ENCODE measurements at places on chromosomes 11 and 22.
A peak's percentile ranks its signal among the peaks of the same experiment; 100 is the strongest.

GRCh38 chr11:128548649-128549255 lies 38.6 kb downstream of the ETS1 start:
- DNase-seq = peak; percentile 25

- DNase-seq = no peak
These were observed 185.4 kb upstream of the GUCY1A2 start for GRCh38 chr11:107203656-107204055.

DNA sequence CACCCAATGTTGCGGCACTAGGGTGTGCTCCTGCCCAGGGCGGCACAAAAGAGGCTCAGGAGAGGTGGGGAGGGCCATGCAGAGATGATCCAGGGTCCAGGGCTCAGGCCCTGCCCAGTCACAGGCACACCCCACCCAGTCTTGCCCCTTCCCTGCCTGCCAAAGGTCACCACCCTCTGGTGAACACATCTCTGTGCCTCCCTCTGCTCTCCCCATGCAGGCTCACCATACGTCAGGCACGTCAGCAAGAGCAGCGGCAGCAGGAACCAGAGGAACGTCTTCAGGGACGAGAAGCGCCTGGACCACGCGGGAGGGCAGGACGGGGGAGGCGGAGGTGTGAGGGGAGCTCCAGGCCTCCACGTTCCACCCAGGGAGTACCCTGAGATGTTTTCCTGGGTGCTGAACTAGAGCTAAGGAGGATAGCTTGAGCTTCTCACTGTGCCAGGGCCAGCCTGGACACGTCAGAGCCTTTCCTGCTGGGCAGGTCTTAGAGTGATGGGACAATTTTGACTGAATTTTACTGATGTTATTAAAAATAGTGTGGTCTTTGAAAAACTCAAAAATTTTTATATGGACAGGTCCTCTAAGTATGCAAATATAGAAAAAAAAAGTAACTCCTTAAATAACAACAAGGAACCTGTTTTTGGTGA lies 7.2 kb downstream of the SUN2 start:
- DNase-seq = no peak

GRCh38 chr22:40718250-40719204 lies 39.2 kb downstream of the MCHR1 start:
- no peak for DNase-seq

GRCh38 chr22:23696326-23696851 lies 5.6 kb downstream of the RGL4 start:
- DNase-seq = peak; percentile 67

DNA sequence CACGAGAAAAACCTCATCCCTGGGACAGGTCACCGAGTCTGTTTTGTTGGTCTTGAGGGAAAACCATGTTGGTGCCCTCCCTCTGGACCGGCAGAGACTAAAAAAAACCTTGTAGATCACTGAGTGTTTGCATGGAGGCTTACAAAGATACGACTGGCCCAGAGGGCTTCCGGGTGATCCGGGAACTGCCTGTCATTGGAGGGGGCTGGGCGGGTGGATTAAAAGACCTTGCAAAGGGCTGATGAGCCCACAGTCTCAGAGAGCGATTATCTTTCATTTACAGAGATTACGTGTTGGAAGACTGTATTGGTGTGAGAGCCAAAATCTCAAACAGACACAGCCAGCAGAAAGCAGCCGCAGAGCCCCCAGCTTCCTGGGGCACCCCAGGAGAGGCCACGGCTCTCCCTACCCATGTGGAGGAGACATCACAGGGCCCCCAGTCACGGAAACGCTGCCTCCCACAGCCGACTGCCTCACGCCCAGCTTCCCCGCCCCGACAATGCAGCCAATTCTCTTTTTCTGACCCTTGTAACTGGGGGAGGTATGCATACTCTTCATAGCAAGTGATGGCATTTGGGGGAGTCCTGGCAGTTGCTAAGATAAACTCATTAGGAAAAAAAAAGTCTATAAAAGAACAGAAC lies 426.4 kb downstream of the CTTN start:
- DNase-seq = no peak

DNA sequence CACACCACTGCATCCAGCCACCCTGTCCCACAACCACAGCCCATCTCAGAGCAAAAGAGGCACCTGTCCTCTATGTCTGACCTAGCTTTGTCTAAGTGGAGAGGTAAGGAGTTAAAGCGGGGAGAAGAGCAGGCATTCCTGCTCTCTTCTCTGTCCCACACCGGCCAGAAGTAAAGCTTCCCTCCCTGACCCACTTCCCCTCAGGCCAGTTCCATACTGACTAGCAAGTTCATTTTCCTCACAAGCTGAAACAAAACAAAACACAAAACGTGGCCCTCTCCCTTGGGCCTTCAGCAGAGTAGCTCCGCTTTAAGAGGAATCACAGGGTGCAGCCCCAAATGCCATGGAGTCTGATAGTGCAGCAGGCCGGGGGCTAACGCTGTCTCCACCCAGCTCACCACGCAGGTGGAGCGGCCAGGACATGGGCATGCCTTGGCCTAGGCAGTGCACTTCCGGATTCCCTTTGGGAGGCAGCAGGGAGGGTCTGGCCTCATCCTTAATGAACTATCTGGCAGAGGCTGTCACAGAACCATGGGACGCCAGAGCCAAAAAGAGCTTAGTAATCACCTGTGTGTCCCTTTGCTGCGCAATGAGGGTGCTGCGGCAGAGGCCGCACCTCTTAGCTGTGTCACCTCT lies 34.0 kb downstream of the FLI1 start:
- no peak for DNase-seq

DNA sequence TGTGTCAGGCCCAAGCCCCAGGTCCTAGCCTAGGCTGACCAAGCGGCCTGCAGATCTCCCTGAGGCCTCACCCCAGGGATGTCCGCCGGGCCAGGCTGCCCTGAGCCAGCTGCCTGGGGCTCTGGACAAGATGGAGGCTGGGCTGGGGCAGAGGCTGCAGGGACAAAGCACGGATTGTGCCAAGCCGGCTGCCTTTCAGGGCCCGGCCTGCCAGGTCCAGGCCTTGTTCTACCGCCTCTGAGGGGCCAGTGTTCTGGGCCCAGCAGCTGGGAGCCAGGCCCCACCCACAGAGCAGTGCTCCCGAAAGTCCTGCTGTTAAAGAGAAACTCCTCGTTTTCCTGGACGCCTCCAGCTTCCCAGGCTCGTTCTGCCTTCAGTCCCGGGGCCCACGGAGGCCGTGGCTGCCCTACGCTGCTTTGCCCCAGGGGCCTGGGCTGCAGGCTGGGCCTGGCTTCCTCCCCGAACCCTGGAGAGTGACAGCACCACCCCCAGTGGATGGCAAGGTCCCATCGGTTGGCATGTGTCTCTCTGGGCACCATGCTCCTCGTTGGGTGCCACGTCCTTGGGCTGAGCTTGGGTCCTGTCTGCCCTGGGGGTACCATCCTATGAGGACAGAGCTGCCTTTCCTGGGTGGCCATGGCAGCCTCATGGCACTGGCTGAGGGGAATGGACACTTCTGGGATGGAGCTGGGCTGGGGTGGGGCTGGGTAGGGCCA lies 7.6 kb downstream of the BRSK2 start:
- DNase-seq = no peak

DNA sequence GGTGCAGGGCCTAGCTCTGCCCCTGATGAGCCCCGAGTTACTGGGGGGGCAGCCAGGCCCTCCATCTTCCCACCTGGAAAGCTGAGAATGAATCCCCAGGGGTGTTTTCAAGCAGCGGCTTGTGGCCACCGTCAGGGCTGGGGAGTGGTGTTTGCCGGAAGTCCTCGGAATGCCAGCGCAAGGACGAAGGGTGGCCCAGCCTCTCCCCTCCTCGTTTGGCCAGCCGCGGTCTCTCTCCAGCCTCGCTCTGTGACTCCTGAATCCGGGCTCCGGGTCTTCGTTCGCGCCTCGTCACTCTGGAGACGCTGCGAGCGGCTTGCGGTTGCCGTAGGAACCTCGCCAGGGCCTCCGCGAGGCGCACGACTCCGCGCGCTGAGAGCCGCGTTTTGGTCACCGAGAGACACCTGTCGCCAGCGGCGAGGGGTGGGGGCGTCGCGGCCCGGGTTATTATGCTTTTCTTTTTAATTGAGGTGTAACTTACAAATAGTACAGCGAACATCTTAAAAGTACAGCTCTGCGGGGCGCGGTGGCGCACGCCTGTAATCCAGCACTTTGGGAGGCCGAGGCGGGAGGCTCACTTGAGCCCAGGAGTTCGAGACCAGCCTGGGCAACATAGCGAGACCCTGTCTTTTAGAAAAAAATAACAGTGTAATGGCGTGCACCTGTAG lies 6.3 kb upstream of the KDELR3 start:
- DNase-seq = no peak

DNA sequence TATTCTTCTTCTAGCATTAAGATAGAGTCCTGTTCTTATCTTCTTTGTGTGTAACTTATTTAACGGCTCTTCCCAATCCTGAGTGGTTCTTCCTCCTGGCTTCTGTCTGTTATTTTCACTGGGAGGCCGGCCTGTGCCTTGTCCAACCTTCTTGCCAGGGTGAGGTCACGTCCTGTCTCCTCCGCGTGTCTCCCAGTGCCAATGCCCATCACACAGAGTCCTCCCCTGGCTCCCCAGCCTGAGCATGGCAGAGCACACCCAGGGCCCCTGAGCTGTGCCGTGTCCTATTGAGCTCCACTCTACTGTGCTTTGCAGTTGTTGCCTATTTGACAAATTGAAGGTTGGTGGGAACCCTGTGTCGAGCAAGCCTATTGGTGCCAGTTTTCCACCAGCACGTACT lies 487.3 kb downstream of the BRD1 start:
- DNase-seq = peak; percentile 13

- DNase-seq = no peak
These were observed 215.7 kb upstream of the FOLH1 start for GRCh38 chr11:49424136-49424535.

DNA sequence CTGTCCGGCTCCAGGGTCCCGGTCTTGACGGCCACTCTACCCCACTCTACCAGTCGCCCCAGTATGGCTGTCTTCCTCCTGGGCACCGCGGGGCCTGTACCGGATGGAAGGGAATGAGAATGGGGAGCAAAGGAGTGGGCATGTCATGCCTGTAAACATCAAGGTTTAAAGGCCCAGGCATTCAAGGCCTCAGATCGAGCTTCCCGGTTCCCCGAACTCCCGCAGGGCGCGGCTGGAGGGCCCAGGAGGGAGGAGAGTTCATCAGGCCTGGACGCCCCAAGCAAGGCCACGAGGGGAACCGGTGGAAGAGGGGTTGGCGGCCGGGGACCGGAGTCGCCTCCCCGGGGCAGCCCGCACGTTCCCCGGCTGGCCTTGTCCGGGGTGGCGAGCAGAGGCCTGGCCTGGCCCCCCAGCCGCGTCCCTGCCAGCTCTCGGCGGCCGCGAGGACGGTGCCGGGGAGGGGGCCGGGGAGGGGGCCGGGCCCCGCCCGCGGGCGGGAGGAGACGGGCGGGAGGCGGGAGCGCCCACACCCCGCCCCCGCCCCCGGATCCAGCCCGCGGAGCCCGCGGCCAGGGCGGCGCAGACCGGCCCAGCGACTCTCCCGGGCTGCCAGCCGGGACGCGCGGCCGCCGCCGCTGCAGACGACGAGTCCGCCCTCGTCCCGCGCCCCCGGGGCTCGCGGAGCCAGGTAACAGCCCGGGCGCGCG lies at the start of gene CDC42EP1:
TSS of gene CDC42EP1 (plus strand) at position 580 of the 707 bp plus-strand sequence. CDS start 5,870 bp downstream, outside the sequence.
- no peak for DNase-seq

DNA sequence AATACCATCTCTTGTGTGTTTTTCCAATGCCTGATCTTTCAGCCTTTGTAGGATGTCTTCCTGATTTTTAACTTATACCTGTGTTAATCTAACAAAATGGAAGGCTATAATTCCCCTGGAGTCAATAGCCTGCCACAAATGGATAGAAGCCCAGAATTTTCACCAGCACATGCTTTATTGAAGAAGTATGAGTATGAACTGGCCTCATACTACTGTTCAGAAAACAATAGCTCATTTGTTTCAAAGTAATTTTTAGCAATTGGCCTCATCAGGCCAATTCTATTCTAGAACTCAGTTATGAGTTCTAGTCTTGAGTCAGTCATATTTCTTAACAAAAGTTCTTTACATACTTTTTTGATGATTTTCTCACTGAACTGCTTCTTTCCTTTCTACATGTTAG lies 40.6 kb upstream of the SLC37A2 start:
- DNase-seq = no peak

- DNase-seq = no peak
These were observed 72.6 kb upstream of the RAB1B start for GRCh38 chr11:66195867-66196266.

DNA sequence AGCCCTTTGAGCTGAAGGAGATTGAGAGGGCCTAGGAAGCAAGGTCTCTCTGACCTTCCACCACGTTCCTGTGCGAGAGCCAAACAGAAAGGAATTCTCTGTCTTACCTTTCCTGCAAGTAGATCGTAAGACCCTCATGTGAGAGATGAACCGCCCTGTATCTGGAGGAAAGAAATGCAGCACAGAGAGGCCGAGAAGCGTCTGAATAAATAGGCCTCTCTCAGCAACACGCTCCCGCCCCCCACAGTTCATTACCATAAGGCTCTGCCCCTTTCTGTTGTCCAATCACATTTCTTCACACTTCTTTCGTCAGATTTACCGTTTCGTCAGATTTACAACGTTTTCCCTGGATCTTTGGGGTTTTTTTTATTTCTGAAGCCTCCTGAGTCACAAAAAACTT lies 90.3 kb downstream of the BLID start:
- DNase-seq = no peak

DNA sequence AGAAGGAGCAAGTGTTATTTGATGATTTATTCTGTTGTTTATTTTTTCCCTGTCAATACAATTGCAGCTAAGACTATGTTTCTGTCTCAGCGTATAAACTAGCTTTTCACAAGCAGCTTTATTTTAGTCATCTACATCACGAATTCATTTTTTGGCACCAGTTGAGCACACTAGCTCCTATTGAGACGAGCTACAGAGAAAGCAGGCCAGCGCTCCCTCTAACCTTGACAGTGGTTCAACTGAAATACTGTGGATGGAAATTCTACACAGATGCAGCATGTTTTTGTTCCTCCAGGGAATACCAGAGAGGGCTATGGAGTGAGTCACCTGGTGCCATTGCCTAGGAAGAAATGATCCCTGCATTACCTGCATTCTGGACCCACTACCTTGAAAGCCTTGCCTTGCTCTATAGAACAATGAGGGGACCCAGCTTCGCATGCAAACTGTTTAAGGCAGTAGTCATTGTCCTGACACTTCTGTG lies 108.2 kb upstream of the ARHGAP42 start:
- no peak for DNase-seq

- DNase-seq = no peak
These were observed 146.5 kb downstream of the CACNA1I start for GRCh38 chr22:39717099-39717498.

GRCh38 chr11:117834838-117835443 lies 10.4 kb upstream of the FXYD2 start:
- no peak for DNase-seq

- no peak for DNase-seq
These were observed 13.3 kb downstream of the FAM83F start for GRCh38 chr22:40007853-40008710.

- DNase-seq = no peak
These were observed 226.3 kb downstream of the OPCML start for GRCh38 chr11:133306019-133306418.

GRCh38 chr22:46052331-46052771 lies 75.4 kb upstream of the WNT7B start:
- DNase-seq = no peak

DNA sequence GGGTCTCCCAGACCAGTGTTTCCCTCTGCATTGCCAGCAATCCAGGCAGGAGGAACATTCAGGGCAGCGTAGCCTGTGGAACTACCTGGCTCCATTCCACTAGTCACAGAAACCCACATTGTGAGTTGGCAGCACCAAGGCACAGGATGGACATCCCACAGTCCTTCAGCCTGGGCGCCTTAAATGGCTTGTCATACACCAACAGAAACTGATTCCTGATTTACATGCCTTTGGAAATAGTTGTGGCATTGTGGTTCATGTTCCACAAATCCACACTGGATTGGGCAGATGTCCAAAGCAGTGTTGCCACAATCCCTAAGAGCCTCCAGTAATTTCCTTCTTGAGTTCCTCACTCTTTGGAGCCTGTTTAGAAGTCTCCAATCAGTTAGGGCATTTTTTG lies 225.6 kb downstream of the BLID start:
- DNase-seq = no peak

Data from CD8-positive, alpha-beta T cell (primary cell).